Lower lobe of right lung (tissue), 2 donors: ENCODE measurements at places on chromosomes 7 and 10.
A peak's percentile ranks its signal among the peaks of the same experiment; 100 is the strongest.

- DNase-seq: no peak
Measured at GRCh38 chr10:72058989-72059842, 29.1 kb downstream of the SPOCK2 start.

GRCh38 chr7:42161719-42162118 lies 75.3 kb downstream of the GLI3 start:
- no peak for DNase-seq

DNA sequence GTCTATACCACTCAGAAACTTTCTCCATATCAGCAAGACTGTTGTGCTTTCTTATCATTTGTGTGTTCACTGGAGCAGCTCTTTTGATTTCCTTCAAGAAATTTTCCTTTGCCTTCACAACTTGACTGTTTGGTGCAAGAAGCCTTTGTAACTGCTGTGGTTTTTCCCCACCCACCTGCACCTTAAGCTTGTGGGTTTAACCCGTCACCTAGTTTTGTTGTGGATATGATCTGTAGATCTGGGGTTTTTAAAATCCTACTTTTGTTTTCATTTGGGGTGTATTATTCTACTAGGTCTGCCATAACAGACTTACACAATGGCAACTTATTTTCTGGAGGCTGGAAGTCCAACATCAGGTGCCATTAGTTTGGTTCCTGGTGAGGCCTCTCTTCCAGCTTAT lies 30.5 kb upstream of the CHST3 start:
- no peak for DNase-seq

GRCh38 chr10:103069453-103070331 lies 123.4 kb downstream of the NT5C2 start:
- DNase-seq: peak; percentile 73

GRCh38 chr10:7045891-7046599 lies 364.8 kb downstream of the SFMBT2 start:
- DNase-seq: no peak

DNA sequence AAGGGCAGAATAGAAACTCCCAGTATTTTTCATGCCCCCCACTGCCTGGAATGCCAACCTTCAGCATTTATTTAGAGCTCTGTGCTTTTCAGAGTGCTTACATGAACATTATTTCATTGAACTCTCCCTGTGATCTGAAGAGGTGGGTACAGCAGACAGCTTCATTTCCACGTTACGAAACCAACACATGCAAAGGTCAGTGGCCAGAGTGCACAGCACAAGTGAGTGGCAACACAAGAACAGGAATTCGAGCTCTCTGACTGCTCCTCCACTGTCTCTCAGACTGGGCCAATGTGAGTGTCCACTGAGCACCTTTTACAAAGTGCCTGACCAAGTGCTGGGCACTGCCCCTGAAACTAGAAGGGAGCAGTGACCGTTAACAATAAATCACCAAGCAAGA lies 162.9 kb downstream of the GLI3 start:
- no peak for DNase-seq

GRCh38 chr7:83150310-83150709 lies 12.4 kb downstream of the PCLO start:
- DNase-seq: no peak

DNA sequence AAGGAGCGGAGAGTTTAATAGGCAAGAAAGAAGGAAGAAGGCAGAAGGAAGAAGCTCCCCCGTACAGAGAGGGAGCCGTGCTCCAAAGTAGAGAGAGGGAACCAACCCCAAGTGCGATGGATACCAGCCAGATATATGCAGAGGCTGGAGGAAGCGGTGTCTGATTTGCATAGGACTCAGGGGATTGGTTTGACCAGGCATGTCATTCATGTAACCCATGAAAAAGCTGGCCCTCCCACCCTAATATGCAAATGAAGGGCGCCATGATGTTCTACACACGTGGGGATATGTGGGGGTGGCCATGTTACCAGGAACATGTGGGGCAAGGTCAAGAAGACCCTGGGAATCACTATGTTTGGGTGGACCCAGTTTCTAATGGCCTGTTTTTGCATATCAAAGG lies 40.6 kb upstream of the FAM3C start:
- no peak for DNase-seq

DNA sequence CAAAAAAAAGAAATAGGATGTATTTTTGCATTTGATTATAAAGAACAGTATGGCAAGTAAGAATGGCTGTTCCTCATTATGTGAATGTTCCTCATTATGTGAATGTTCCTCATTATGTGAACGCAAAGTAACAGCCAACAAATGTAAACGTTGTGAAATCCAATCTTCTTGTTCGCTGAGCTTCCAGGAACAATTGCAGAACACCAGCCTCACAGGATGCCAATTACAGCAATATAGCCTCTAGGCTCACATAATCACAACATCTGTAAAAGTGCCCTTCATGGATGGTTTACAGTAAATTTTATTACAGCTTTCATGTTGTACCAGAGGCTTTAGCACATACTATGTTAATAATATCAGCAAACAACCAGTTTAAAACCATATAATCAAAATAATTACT lies 71.6 kb downstream of the THSD7A start:
- no peak for DNase-seq

DNA sequence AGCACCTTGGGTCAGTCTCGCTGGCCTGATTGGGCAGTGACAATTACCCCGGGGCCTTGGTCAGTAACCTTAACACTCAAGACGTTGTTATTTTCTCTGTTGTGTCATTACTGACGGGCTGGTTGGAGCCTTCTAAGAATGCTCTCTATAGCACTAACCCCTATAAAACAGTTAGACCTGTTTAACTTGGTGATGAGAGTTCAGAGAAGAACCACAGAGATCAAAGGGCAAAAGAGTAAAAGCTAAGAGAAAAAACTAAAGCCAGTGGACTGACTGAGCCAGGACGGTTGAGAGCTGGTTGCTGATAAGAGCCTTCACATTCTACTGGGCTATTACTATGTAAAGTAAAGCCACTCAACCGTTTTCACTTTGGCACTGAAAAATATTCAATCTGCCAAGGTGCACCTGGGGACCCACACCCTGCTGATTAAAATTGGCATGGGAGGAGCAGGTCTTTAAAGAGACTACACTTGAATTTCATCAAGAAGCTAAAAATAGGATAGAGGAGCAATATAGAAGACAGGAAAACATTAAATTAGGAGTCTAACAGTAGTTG lies 13.6 kb upstream of the ITGB1 start:
- DNase-seq: no peak

GRCh38 chr10:4894335-4894734 lies 68.3 kb downstream of the AKR1E2 start:
- DNase-seq: no peak

DNA sequence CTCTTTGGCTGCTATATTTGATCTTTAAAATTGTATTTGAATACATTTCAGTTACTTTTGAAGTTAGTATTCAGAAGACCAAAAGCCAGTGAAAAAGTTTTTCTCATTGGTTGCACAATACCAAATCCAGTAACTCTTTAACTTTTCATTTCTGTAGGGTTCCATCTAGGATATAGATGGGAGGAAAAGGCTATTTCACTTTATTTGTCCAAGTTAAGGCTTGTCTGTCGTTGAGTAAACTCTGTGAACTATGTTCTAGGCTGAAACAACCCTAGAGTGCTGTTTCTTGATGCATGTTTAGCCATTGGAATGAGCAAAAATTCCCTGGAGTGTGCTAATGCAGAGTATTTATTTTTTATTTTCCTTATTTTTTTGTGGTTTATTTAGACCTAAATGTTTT lies 834.7 kb upstream of the KCND2 start:
- no peak for DNase-seq

GRCh38 chr10:81135851-81136250 lies 598.1 kb downstream of the SH2D4B start:
- DNase-seq: no peak

DNA sequence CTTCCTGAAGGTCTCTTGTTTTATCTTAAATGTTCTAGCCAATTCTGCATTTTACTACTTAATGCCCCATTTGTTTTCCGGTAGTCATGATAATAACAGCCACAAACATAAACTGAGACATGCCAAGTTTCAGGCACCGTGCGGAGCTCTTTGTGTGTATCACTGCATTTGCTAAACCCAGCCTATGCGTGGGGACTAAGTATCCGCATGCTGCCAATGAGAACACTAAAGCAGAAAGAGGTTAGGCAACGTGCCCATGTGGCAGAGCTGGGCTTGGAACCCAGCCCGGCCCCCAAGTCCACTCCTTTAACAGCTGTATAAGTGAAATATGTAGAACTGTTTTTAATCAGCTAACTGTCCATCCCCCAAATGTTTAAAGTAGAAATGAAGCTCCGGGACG lies 54.1 kb downstream of the SLIT1 start:
- DNase-seq: no peak

DNA sequence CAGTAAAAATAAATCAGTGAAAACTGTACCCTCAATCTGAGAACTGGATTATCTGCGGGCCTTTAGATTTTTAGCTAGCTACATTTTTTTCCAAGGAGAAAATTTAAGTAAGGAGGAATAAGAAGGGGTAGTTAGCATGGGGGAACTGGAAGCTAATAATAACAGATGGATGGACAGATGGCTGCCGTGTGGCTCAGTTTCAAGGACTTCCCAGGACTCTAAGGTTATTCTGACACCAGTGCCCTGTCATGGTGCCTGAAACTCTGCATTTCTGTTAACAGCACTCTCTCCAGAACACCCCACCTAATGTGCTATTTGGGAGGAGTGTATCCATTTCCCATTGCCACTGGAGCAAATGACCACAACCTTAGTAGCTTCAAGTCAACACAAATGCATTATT lies 75.7 kb upstream of the PDE1C start:
- no peak for DNase-seq

DNA sequence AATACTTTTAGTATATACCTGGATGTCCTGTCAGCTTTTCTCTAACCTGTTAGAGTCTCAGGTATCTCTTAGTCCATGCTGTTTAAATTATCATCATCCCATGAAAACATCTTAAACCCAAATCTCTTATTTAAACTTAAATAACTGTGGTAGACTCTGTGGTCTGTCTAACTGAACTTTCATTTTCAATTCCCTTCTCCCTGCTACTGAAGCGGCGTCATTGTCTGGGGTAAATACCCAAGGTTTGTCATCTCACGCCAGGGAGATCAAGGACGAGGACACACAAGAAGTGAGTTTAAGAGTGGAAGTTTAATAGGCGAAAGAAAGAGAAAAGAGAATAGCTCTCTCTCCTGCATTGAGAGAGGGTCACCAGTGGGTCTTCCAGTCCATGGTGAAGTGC lies 804.4 kb upstream of the CELF2 start:
- no peak for DNase-seq

- DNase-seq: no peak
Measured at GRCh38 chr10:11080564-11080984, 62.9 kb downstream of the CELF2 start.

GRCh38 chr7:13062631-13063030 lies 375.2 kb downstream of the ARL4A start:
- no peak for DNase-seq

DNA sequence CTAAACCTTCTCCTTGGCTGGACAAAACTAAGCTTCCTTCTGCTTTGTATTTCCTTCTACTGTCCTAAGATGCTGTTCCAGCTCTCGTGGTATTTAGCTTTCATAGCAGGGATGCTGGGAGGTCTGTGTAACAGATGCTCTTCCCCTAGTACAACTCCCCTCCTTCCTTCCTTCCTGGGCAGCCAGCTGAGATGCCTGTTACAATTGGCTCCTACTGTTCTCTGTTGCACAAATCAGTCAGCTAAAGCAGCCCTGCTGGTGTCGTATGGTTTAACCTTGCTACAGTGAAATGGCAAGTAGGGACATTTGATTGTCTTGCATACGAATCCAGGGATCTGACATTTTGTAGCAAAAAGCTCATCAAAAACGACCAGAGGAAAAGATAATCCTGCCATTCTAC lies 143.8 kb downstream of the ARHGAP21 start:
- DNase-seq: no peak

DNA sequence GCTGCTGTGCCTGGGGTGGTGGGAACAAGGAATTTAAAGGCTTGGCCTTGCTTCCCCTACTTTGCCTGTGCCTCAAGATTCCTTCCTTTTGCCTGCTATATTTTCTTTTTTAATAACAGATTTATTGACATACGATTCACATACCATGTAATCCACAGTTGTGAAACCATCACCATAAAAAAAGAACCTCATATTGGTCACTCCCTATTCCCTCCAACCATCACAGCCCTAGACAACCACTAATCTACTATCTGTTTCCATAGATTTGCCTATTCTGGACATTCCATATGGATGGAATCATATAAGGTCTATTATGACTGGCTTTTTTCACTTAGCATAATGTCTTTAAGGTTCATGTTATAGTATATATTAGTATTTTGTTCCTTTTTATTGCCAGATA lies 59.3 kb upstream of the TRIM8 start:
- no peak for DNase-seq

- no peak for DNase-seq
Measured at GRCh38 chr10:78304091-78305045, 270.7 kb downstream of the RPS24 start.

GRCh38 chr7:103143868-103144267 lies 5.0 kb downstream of the NAPEPLD start:
- DNase-seq: no peak

DNA sequence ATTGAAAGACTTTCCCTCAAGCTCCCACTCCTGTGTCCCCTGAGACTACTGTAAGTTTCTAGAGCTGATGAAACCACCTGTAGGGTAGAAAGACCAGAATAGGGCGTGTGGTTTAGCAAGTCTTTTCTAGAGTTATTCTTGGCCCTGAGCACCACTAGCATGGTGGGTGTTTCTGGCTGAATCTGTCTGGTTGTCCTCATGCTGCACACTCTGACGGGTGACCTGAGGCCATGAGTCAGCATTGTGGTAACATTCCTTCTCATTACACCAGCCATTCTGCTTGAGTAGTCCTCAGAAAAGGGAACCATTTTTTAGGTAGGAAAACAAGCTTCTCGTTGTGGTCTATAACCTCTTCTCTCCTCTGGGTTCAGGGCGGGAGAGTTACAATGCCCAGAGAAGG lies 250.3 kb downstream of the SNX13 start:
- DNase-seq: no peak

DNA sequence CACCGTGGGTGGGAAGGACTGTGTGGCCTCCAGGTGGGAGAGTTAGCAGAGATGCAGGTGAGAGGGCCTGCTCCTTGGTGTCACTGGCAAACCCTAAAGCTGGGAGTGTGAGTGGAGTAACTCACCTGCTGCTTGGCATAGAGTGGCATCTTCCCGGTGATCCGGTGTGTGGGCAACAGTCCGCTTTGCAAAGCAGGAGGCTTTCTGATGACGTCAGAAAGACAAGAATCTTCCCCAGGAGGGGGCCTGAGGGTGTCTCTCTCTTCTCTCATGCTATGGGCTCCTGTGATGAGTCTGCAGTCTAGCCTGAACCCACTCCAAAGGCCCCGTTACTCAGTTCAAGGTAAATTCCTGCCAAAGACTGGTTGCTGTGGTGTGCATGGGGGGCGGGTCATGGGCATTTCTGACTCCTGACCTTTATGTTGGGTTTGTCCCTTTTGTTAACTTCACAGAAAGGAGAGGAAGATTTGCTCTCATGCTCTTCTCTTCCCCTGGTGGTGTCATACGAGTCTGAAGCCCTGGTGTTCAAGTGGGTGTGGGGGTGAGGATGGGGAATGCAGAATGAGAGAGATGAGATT lies 187.9 kb downstream of the GATA3 start:
- DNase-seq: no peak

- DNase-seq: no peak
Measured at GRCh38 chr10:17768496-17768895, 16.5 kb downstream of the TMEM236 start.

GRCh38 chr7:54252256-54253035 lies 289.7 kb upstream of the VSTM2A start:
- DNase-seq: no peak

GRCh38 chr7:64869121-64869725 lies 33.9 kb upstream of the ZNF273 start:
- no peak for DNase-seq

- no peak for DNase-seq
Measured at GRCh38 chr10:66717231-66717981, 208.4 kb upstream of the LRRTM3 start.

GRCh38 chr7:142894112-142894984 lies 8.8 kb upstream of the TRPV6 start:
- no peak for DNase-seq
